ENCODE measurements at places on chromosomes 7 and 10. TPM values are rescaled to one million over a fixed set of nuclear protein-coding genes. Genes with fewer than 3 reads are reported as not detected.

The TMEM225B gene
- 0.94 TPM for polyA plus RNA-seq

The CUZD1 gene
- 1.0 TPM for polyA plus RNA-seq

The FGFBP3 gene
- polyA plus RNA-seq: 1.9 TPM

The CEP55 gene
- polyA plus RNA-seq: 6.0 TPM

The ERVW-1 gene
- polyA plus RNA-seq: 1.8 TPM

The SPDYE3 gene
- polyA plus RNA-seq: 6.3 TPM

GRCh38 chr10:6197321-6197720 lies 5.4 kb upstream of the PFKFB3 start:
- DNase-seq: no peak

- DNase-seq: no peak
These were observed 59.7 kb downstream of the HIP1 start for GRCh38 chr7:75679060-75679459.

- no peak for DNase-seq
These were observed 163.0 kb downstream of the MYOF start for GRCh38 chr10:93319096-93319495.

- DNase-seq: no peak
These were observed 85.0 kb downstream of the MPP7 start for GRCh38 chr10:28217848-28218247.

- no peak for DNase-seq
These were observed 1.8 kb downstream of the CALU start for GRCh38 chr7:128740996-128741395.

- DNase-seq: no peak
These were observed 30.0 kb downstream of the NET1 start for GRCh38 chr10:5442065-5442989.

GRCh38 chr7:5697754-5698424 lies 83.6 kb downstream of the RNF216 start:
- DNase-seq: no peak

DNA sequence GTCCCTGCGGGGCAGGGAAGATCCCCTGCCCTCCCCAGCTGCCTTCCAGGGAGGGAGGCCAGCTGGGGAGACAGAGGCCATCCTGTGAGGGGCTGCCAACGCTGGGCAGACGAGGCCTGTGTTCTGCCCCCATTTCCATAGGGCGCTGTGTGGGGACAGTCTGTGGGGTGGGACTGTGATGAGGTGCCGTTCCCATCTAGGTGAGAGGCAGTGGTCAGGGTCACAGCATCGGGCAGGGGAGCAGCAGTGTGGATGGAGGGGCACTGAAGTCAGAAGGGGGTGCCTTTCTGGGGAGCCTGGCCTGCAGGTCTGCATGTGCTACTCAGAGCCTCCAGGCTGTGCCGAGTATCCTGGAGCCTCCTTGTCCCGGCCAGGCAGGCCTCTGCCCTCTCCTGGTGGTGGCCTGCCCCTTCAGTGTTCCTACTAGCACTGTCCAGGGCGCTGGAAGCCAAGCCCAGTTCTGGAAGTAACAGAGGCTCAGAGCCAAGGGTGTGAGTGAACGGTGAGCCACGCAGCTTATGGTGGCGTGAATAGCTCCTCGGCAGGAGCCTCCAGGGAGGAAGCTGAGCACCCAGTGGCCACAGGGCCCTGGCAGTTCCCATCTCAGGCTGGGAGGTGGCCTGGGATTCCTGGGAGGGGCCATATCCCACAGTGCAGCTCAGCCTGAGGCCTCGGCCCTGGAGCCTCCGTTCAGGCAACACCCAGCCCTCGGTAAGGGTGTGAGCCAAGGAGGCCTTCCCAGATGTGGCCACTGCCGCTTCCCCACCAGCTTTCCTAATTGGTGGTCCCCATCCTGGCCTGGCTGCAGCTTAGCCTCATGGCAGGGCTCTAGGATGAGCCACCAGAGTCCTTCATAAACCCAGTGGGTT lies 23.3 kb upstream of the CSGALNACT2 start:
- DNase-seq: no peak

DNA sequence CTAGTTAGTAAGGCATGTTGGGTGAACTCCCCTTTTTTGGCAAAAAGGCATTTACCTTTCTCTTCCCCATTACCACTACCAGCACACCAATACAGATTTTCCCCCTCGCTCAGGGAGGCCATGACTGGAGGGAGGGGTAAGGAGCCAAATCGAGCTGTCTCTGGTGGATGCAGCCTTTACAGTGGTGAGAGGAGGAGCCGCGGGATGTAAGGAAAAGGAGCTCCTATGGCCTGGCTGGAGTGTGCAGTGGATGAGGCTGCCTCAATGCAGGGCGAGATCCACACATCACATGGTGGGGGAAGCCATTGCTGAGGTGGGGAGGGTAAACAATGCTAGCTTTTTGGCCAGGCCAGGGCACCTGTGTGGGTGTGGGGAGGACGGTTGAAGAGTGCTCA lies 416.2 kb downstream of the EXOC4 start:
- DNase-seq: no peak

DNA sequence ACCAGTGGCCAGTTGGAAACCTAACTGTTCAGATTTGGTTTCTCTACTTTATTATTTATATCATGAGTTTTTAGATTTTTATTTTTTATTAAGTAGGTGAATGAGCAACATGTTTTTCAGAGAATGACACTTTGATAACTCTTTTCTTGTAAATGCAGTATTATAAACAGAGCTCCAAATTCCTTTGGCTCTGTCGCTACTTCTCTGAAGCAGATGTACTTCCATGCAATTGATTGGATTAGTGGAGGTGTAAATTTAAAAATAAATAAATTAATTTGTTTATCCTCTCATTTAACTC lies 34.3 kb upstream of the ICA1 start:
- no peak for DNase-seq

DNA sequence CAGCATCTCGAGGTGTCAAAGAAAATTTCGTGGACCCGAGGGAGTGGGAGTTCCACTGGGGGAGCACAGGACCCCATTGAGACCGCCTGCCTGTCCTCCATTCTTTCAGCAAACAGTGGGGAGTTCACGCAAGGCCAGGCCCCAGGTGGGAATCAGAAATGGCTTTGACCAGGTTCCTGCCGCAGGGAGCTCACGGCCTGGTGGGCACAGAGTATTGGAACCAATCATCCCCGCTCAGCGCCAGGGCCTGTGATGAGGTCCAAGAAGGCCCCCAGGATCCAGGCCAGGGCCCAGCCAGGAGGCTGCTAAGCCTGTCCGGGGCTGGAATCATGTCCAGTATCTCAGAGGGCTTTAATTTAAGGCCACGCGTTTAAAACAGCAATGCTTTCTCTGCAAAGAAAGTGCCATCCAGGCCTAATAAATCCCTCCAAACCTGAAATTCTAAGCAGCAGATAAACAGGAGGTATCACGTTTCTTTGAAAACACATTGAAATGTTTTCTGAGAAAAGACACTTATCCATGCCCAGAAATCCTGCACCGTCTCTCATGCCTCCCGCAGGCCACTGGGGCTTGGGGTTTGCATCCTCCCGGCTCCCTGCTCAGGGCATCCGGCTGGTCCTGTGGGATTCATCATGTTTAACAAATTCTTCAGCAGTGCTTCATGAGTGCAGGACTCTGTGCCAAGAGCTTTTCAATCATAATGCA lies 125.7 kb downstream of the OAT start:
- no peak for DNase-seq

- DNase-seq: no peak
These were observed 33.6 kb downstream of the PRF1 start for GRCh38 chr10:70568781-70569495.

DNA sequence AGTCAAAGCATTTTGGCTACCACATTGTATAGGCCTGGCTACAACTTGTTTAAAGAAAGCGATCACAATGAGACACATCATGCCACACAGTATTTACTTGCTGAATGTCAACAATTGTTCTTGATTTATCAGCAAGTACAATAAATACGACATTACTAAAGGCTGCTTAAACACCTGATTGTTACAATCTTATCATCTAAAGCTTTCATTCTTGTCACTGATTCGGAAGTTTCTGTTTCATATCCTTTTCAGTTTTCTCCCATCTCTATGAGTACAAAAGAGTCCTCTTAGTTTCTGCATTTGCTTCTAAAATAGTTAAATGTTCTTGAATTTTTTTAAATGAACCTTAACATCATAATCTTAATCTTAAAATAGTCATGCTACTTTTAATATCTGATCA lies 128.1 kb upstream of the LRRN3 start:
- no peak for DNase-seq

DNA sequence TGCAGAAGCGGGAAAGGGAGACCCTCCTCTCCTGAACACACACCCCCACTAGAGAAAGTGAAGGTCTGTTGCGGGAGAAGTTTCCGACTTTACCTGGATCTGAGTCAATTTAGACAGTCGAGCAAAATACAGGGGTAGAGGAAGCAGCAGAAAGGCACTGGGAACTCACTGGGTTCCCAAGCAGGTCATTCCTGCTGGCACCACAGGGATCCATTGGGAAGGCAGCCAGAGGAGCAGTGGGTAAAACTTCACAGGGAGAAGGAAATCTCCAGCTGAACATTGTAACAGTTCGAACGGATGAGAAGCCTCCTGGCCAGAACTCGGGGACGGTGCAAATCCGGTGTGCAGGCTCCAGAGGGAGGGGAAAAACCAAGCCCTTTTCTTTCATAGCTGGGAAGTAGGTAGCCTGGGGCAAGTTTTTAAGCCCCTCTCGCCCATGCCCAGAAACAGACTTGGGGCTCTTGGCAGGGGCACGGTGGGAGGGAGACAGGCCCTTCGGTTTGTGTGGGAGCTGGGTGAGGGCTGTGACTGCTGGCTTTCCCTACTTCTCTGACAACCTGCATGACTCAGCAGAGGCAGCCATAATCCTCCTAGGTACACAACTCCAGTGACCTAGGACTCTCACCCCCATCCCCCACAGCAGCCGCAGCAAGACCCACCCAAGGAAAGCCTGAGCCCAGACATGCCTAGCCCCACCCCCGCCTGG lies 51.9 kb downstream of the DDC start:
- DNase-seq: no peak

GRCh38 chr7:106155027-106155426 lies 42.9 kb upstream of the SYPL1 start:
- DNase-seq: no peak

DNA sequence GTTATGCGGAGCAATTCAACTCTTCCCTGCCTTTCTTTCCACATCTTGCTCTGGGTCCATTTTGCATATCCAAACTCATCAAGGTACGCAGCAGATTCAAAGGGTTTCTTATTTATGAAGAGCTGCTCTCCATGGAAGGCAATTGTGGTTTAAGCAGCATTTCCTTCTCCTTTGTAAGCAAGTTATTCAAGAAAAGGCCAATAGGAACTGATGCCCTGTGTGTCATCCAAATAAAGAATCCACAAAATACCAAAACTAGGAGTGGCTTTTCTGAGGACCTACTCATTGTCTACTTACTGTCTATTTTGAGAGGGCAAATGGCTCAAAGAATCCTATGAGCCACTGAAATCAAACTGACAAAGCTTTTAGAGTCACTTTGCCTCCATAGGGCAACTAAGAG lies 253.1 kb downstream of the PTEN start:
- DNase-seq: no peak

DNA sequence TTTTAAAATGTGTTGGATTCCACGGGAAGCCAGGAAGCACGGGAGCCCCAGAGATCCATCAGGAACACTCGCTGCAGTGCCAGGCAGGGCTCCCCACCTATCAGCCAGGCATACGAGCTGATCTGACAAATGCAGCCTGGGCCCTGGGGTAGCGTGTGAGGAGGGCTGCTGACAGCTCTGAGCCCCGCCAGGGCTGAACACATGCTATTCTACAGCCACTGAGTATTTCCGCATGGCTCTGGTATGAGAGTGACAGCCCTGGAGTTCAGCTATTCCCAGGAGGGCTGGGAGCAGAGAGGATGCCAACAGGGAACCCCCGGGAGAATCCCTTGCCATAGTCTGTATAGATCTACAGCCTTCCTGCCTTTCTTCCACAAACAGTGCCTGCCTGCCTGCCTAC lies 237.3 kb upstream of the ZMIZ1 start:
- DNase-seq: no peak
